ENCODE measurements at places on chromosomes 3 and 15. TPM values are rescaled to one million over a fixed set of nuclear protein-coding genes. Genes with fewer than 3 reads are reported as not detected.

DNA sequence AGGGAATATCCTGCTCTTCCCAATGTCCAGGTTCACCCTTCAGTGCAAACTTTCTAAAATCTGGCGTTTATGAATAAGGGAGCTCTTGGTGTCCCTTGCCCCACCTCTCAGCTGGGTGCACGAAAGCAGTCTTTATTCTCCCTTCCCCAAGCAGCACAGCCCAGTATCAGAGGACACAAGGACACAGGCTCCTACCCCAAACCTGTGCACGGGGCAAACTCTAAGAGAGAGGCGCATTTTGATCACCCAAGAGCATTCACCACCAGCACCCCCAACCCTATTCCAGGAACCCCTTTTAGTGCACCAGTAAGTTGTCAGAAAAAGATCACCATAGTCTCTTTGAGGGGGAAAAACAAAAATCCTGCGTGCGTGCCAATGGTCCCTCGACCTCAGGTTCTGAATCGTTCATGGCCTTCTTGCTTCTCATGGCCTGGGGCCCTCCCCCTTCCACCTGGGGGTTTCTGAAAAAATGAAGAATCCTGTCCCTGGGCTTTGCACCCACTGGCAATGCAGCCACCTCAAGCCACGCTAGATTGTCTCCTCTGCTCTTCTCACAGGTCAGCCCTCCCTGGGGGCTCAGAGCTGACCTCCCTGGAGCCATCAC, 78.9 kb downstream of the FAM174B start:
- DNase-seq, result no peak

- no peak for DNase-seq
Measured at GRCh38 chr3:143170074-143170473, 50.5 kb downstream of the CHST2 start.

GRCh38 chr3:61761694-61762430, 200.5 kb downstream of the PTPRG start:
- no peak for DNase-seq

- no peak for DNase-seq
Measured at GRCh38 chr3:196016485-196016884, 65.4 kb downstream of the TFRC start.

GRCh38 chr15:69499521-69500211, 47.0 kb downstream of the RPLP1 start:
- no peak for DNase-seq

GRCh38 chr15:93779341-93779740, 452.0 kb upstream of the MCTP2 start:
- DNase-seq, result no peak

- DNase-seq, result peak; percentile 90
Measured at GRCh38 chr3:143121241-143122088, 1.9 kb downstream of the CHST2 start.

- DNase-seq, result no peak
Measured at GRCh38 chr15:95290176-95290974, 1040.1 kb upstream of the NR2F2 start.

DNA sequence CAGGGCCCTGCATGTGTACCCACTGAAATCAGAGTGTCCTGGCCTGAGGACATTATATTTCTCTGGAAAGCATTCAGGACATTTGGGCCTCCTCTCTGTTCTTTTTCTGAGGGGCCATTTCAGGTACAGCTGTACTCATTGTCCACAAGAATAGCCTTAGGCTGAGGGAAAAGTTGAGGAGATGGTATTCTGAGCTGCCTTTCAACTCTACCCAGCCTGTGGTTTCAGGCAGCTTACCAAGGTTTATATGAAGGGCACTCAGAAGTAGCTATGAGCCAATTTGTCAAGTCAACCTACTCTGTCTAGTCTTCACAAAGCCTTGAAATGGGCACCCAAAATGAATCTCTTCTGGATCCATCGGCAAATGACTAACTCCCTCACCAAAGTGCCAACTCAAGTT, 9.4 kb downstream of the ATP13A4 start:
- DNase-seq, result no peak

- DNase-seq, result peak; percentile 61
Measured at GRCh38 chr3:37986479-37987314, 3.9 kb upstream of the VILL start.

- DNase-seq, result no peak
Measured at GRCh38 chr3:37640636-37641375, 220.9 kb upstream of the CTDSPL start.

- DNase-seq, result peak; percentile 56
Measured at GRCh38 chr3:96753124-96753523, 61.3 kb upstream of the EPHA6 start.

- peak; percentile 44 for DNase-seq
Measured at GRCh38 chr3:53230789-53231188, 25.0 kb downstream of the TKT start.

- no peak for DNase-seq
Measured at GRCh38 chr3:58009749-58010535, 1.7 kb downstream of the FLNB start.

DNA sequence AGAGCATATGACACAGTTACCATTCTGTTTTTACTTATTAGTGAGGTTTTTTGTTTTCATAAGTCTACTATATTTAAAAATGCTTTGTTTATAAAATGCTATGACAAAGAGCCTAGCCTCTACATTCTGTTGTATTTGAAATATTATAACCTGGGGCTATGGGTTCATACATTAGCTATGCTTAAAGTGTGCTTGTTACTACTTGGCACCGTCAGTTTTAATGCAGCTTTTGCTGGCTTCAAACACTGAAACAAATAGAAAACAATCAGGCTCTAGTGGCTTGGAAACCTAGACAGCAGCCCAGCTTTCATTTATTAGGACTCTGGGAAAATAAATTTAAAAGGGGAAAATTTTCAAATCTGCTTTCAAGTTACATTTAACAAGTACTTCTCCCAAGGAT, 635.9 kb downstream of the CADM2 start:
- no peak for DNase-seq

GRCh38 chr3:158456114-158456513, 114.9 kb upstream of the MLF1 start:
- no peak for DNase-seq

- no peak for DNase-seq
Measured at GRCh38 chr3:102161384-102162006, 273.3 kb upstream of the ZPLD1 start.

DNA sequence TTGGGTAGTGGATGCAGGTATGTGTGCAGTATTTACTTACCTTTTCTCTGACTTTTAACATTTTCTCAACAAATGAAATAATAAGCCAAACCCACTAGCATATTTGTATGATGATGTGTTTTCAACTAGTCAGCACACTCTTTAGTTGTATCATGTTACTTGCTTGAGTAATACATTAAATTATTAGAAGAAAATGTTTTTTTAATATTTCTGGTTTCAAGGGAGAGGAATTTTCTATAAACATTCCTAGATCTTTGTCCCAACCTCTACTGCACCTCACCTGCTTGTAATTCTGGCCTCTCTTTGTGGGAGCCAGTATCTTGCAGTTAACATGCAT, 161.8 kb upstream of the CBLB start:
- no peak for DNase-seq

GRCh38 chr3:72411843-72412242, 436.4 kb downstream of the SHQ1 start:
- no peak for DNase-seq

DNA sequence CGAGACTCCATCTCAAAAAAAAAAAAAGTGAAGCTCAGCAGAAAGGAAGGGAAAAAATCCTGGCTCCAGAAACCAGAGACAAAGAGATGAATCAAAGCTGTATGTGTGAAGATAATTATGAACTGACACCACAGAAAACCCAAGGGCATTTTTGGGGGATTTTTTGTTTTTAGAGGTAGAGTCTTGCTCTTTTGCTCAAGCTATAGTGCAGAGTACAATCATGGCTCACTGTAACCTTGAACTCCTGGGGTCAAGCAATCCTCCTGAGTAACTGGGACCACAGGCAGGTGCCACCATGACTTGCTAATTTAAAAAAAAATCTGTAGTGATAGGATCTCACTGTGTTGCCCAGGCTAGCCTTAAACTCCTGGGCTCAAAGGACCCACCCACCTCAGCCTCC, 22.8 kb downstream of the HCLS1 start:
- no peak for DNase-seq

DNA sequence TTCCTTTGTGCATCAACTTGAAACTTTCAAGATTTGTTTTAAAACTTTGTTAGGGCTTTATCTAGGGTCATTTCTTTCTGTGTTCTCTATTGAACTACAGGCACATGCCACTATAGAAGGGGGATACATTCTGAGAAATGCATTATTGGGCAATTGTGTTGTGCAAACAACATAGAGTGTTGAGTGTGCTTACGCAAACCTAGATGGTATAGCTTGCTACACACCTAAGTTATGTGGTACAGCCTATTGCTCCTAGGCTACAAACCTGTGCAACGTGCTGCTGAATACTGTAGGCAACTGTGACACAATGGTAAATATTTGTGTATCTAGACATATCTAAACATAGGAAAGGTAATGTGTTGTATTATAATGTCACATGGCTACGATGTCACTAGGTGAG, 33.0 kb upstream of the KLF13 start:
- no peak for DNase-seq

DNA sequence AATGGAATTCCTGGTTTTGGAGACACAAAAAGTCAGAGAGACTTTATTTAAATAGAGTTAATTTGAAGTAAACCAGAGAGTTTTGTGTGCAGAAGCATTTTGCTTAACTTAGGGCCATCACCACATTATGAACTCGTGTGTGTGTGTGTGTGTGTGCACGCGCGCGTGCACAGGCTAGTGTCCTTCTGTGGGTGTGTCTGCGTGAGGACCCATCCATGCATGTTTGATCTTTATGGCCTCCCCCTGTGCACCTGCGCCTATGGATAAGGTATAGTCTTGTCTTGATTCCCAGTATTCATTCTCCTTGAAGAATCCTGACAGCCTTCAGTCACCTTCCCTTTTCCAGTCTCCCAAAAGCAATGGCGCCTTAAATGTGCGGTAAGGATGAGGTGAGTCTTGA, 26.0 kb downstream of the MUC20 start:
- DNase-seq, result no peak

GRCh38 chr3:122488262-122488973, 26.3 kb downstream of the KPNA1 start:
- no peak for DNase-seq

DNA sequence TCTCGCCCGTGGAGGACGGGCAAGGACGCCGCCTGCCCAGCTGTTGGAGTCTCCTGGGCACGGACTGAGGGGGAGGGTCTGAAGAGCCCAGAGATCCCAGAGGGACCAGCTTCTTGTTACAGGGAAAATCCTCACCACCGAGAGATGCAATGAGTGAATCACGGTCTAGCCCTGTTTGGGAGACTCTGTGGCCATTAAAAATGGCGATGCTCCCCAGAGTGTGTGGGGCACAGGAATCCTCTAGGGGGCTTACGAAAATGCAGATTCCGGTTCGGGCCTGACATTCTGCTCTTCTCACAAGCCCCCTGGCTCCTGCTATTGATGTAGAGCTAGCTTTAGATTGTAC, 35.5 kb upstream of the EPHB3 start:
- no peak for DNase-seq

GRCh38 chr15:41022487-41023090, 69.3 kb downstream of the CHAC1 start:
- DNase-seq, result no peak

GRCh38 chr15:58551764-58552504, 120.1 kb downstream of the LIPC start:
- DNase-seq, result no peak

- DNase-seq, result no peak
Measured at GRCh38 chr3:12643010-12643380, 20.9 kb downstream of the RAF1 start.

DNA sequence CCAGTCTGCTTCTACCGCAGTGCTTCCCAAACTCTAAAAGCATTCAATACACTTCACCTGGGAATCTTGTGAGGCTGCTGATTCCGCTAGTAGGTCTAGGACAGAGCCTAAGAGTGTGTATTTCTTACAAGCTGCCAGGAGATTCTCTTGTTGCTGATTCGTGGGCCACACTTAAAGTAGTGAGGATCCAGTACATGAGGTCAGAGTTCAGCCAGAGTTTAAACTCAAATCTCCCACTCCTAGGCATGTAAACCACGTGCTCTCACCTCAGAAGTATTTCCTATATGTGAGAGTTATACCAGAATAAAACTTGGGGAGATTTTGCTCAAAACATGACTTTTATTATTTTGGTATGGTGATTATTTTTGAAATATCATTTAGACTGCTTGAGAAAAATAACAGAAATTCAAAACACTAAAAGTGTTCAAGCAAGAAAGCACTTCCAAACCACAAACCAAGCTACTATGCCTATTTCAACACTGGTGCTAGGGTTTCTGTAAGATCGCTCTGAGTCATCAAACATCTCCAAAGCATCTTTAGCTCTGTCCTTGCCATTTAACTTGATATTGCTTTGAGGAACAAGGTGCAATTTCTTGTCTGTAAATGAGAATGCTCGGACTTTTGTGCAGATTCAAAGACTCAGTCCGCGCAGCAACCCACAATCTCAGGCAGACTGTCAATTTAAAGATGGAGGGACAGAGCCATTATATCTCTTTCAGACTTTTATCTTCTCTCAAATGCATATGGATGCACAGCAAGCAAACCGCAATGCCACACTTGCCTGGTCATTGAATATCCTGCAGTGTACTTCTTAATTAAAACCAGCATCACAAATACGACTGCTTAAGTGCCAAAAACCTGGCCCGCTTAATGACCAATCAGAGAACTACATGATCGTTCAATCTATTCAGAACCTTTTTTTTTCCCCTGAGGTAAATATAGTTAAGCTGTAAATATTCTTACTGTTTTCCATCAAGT, 59.8 kb downstream of the AGTR1 start:
- no peak for DNase-seq

DNA sequence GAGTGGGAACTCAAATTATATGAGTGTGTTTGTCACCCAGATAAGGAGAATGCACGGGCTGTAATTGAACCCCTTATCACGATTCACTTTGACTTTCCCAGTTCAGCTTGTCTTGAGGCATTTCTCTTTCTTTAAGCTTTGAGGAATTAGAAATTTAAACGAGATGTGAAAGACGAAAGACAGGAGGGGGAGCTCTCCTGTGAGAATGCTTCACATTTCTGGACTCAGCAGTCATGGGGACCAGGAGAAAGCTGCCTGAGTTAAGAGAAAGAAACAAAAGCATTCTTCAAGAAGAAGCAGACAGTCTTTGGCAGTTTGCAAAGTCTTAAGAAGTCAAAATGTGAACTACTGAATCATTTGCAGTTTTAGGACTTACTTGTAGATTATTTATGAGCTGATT, 205.6 kb downstream of the NECTIN3 start:
- DNase-seq, result no peak

Gene SEMA6D
- 3.8 TPM for total RNA-seq

Gene CCR3
- 1.1 TPM for total RNA-seq

Gene ZNF502
- 4.9 TPM for total RNA-seq

Gene SLC12A1
- not detected for total RNA-seq

Gene CACNA1D
- total RNA-seq, result 4.3 TPM

Gene ETV5
- 23.6 TPM for total RNA-seq

Gene STAB1
- total RNA-seq, result 884 TPM

Gene TYRO3
- 24.2 TPM for total RNA-seq

Gene SLC24A1
- 7.8 TPM for total RNA-seq

Gene ZBTB47
- total RNA-seq, result 16.3 TPM

Gene GRAMD2A
- not detected for total RNA-seq

Gene ZIC4
- total RNA-seq, result not detected

Gene SI
- not detected for total RNA-seq

Gene MST1
- total RNA-seq, result 26.9 TPM

Gene TJP1
- total RNA-seq, result 69.2 TPM

Gene THAP10
- 0.79 TPM for total RNA-seq

Gene EXD1
- total RNA-seq, result not detected
